D341Med (cell line): ENCODE measurements at places on chromosomes 4 and X.

DNA sequence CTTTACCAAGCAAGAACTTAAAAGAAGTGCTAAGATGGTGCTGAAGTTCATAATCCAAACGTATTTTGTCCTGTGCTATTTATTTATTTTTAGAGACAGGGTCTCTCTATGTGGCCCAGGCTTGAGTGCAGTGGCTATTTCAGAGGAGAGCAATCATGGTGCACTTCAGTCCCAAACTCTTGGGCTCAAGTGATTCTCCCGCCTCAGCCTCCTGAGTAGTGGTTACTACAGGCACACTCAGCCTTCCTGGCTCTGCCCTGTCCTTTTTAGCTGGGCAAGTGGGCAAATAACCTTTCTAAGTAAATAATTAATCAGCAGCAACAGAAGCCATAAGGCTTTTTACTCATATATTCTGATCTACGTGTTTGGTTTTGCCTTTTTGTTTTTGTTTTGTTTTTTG, 2.6 kb downstream of the NSD2 start:
- no peak for DNase-seq

GRCh38 chr4:132540268-132540667, 608.8 kb upstream of the PCDH10 start:
- no peak for DNase-seq

DNA sequence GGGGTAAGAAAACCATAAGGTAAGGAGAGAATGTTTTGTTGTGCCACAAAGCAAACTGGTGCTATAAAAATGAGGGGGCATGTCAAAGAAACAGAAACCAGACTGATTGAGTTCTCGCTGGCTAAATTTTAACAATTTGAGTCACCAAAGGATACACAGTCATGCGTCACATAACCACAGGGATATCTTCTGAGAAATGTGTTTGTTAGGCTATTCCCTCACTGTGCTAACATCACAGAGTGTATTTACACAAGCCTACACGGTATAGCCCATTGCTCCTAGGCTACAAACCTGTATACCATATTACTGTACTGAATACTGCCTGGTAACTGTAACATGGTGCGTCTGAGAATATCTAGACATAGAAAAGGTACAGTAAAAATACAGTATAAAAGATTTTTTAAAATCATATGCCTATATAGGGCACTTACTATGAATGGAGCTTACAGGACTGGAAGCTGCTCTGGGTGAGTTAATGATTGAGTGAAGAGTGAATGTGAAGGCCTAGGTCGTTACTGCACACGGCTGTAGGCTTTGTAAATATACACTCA, 50.1 kb downstream of the FBXW7 start:
- no peak for DNase-seq

DNA sequence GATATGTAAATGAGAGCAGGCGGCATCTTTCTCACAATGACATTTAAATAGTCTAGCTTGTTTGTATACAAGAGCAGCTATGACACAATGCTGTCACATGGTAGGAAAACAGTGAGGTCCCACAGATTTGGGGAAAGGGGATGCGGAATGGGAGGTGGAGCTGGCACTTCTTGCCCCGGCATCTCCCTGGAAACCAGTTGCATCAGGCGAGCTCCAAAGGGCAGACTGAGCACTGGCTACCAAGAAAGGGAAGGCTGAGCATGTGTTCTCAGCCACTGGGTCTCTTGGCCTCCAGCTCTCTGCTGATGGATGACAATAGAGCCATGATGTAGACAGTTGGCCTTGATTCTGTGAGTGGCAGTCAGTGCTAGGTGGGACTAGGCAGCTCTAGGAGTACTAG, 109.0 kb downstream of the UCHL1 start:
- no peak for DNase-seq
